ENCODE measurements at places on chromosomes 2 and 18. TPM values are rescaled to one million over a fixed set of nuclear protein-coding genes. Genes with fewer than 3 reads are reported as not detected.

DNA sequence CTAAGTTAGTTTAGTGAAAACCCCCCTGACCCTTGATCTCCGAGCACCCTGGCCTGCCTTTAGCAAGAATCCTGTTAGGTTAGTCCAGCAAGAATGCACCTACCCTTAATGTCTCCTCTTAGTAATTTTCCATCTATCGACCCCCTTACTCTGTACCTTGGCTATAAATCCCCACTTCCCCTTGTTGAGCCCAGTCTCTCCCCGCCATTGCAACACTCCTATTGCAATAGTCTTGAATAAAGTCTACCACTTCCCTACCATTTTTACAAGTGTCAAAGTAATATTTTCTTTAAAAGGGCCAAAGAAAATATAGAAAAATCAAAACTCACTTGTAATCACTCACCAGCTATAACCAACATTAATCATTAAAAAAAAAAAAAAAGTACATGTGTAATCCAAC lies 4.2 kb upstream of the ZBTB7C start:
- no peak for DNase-seq

- DNase-seq, result no peak
These were observed 111.4 kb upstream of the GATA6 start for GRCh38 chr18:22057908-22058527.

- DNase-seq, result no peak
These were observed 226.4 kb upstream of the HS6ST1 start for GRCh38 chr2:128545085-128545484.

DNA sequence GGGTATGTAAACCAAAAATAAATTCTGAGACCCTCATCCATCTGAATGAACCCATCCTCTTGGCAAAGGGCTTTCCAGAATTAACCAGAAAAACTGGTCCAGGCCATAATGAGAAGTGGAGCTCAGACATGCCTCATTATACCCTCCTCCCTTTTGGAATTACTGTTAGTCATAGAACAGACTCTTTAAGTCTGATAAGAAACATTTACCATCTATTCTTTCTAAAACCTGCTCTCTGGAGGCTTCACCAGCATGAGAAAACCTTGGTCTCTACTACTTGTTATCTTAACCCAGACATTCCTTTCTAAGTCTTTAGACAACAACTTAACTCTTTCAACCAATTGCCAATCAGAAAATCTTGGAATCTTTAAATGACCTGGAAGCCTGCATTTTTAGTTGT lies 82.8 kb downstream of the QPCT start:
- no peak for DNase-seq

DNA sequence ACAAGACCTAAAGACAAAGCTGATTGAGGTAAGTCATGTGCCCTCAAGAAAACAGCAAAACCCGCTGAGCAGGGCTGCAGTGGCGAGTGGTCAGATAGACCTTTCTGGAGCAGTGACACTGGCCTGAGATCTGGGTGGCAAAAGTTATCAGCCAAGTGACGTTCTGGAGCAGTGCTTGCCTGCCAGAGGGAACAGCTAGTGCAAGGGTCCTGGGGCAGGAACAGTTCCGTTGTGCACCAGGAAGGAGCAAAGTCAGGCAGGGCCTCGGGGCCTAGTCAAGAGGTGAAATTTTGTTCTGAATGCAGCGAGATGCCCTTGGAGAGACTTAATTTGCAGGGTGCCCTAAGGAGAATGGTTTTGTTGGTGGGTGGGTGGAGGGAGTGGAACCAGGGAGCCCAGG lies 67.0 kb downstream of the SH3BP4 start:
- no peak for DNase-seq

- DNase-seq, result no peak
These were observed 57.7 kb downstream of the ADNP2 start for GRCh38 chr18:80166725-80167124.

DNA sequence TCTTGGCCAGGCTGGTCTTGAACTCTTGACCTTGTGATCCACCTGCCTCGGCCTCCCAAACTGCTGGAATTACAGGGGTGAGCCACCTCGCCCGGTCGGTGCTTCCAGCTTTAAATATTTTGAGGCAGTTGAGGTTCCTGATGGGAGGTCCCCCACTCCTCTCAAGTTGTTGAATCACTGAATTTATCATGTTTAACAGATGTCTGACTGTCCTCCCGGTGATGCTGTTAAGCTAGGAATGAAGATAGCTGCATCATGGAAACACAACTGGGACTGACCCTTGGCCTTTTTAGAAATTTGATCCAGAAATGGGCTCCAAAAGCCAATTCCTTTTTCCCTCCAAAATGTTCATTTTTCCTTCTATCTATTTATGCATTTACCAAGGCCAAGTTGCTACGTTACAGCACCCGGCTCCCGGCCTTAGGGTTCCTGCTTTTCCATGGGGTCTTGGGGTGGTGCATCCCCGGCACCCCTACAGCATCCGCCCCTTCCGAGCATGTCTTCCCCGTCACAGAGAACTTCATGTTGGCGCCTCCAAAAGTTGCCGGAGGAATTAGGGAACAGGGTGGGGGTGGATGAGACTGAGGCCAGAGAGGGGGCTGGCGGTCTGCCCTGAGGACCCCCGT lies 43.9 kb downstream of the PAX8 start:
- DNase-seq, result no peak

GRCh38 chr2:120576509-120577474 lies 158.9 kb upstream of the GLI2 start:
- no peak for DNase-seq

DNA sequence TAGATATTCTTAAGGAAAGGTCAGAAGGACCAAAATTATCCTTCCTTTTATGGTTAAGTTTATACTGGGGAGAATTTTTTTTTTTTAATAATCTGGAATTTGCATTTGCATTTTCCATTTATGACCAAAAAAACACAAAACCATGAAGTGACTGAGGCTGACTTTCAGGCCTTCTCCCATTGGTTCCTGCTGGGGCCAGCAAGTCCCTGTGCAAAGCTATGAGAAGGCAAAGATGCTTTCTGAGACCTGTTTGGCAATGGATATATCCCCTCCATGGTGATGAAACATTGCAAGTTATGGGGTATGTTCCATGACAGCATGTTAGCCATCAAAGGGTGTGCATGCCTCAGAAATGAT lies 60.8 kb downstream of the KIAA2012 start:
- no peak for DNase-seq

DNA sequence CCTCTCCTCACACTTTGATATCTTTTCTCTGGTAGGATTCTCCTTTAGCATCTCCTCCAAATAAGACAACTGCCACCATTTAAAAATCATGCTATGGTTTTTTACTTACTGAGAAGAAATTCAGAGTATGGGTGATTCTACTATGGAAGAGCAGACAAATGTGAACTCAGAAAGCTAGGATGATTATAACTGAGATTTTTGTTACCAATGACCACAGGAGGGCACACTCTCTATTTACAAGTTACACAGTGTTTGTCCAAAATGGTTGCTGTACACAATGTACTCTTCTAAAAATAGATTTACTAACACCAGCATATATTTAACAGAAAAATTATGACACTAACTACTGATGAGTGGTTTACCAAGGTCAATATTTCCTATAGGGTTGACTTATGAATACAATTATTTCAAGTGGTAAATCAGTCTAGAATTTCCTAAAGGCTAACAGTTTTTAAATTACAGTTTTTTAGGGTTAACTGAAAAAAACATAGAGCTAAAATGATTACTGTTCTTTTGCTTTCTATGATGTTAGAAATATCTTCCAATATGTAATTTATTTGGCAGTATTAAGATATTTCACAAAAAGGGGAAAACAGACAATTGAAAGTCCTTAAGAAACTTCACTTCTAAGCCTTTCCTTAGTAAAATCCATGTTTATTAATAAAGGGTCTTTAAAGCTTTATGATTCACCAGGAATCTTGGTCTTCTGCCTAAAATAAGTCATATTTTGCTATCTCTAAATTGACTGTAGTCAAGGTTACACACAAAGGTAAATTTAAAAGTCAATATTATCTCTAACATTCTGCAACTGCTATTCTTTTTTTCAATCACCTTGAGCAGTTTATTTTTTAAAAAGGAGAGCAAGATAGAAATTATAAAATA lies 57.2 kb downstream of the MAP4K3 start:
- no peak for DNase-seq

GRCh38 chr18:54558609-54559585 lies 32.1 kb upstream of the DYNAP start:
- DNase-seq, result no peak

DNA sequence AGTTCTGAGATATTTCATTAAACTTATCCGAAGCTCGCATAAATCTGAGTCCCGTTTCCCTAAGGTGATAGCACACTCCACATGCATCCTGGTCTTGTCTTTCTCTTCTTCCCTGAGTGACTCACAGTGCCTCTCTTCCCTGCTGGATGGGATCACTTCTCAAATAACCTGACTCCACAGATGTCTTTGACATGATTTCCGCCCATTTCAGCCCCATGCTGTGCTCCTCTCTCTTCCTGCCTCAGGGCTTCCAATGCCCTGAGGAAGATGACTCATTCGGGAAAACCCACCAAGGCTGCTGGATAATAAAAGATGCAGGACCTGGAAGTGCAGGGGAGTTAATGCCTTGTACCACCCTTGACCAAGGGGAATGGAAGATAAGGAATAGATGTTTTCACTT lies 441.7 kb upstream of the SOX11 start:
- no peak for DNase-seq

DNA sequence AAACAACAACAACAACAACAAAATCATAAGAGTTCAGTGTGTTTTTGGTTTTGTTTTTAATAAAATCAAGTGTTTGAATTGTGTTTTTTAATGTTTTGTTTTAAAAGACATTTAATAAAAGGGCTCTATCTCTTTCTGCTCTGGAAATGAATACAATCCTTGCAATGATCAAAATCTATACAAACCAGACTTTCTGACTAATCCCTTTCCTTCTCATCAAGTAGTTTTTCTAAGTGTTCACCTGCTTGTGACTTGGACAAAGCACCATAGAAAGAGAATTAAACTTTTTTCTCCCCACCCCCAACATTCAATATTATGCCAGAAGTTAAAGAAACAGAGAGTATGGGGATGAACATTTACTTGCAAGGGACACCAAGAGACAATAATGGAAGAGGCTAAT lies 61.4 kb downstream of the KCTD18 start:
- no peak for DNase-seq

GRCh38 chr2:30653847-30654246 lies 153.4 kb downstream of the CAPN13 start:
- DNase-seq, result no peak

DNA sequence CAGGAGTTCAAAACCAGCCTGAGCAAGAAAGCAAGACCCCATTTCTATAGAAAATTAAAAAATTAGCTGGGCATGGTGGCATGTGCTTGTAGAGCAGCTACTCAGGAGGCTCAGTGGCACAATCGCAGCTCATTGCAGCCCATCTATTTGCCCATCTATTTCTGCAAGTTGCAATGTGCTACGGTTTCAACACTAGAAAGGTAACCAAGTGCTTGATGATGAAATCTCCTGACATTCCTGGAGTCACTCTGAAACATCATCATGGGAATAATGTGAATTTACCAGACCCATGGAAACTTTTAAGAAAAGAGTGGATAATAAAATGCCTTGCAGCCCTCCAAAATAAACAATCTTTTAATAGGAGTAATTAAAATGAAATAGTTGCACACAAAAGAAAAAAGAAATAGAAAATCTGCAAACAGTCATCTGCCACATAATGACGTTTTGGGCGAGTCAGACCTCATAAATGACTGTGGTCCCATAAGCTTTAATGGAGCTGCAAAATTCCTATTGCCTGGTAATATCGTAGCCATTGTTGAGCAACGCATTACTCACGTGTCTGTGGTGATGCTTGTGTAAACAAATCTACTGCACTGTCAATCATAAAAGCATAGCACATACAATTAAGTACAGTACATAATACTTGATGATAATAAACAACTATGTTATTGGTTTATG lies 46.6 kb upstream of the AMMECR1L start:
- no peak for DNase-seq

DNA sequence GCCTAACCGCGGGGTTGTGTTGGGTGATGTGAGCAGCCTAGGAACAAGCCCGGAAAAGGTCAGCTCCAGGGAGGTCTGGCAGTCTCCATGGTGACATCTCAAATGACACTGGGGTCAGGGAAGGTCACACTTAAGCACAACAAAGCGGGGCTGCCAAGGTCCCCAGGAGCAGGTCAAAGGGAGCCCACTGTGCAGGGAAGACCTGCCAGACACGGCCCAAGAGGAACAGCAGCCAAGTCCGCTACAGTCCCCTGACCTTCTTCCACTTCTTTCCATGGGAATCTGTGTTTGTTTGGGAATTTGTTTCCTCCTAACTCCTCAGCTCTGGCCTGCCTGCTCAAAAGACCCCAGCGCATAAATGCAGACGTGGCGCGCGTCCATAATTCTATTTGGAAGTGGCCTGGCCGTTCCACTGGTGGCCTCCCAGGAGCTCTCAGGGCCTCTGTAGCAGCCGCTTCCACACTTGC lies 232.1 kb upstream of the COPS8 start:
- DNase-seq, result no peak

DNA sequence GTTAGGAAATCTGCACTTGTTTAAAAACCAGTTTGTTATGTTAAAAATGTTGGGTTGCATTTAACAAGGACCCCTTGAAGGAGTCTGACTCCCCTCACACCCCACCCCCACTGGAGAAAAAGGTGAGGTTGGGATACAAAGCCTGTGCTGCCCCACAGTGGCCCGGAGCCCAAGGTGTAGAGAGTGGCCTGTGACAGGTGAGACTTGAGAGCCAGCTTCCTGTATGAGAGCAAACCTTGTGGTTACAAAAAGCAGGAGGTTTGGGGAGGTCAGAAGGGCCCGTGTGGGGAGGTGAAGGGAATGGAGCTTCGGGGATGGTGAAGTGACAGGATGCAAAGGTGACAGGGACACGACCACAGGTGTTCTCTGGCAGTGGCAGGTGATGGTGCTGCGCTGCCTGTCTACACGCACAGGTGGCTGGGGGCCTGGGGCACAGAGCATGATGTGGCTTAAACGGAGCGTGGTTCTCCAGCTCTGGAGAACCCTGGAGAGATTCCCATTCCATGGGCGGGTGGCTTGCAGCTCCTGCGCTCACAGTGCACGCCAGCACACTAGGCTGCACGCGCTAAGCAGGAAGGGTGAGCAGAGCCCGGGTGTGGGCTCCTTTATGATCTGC lies 29.0 kb downstream of the IMPA2 start:
- DNase-seq, result no peak

The PSTPIP2 gene
- 10.8 TPM for total RNA-seq

The RUFY4 gene
- total RNA-seq, result not detected

The SKA1 gene
- not detected for total RNA-seq

The CRYGC gene
- total RNA-seq, result not detected

The ZNF514 gene
- total RNA-seq, result 14.5 TPM

Data from esophagus muscularis mucosa (tissue), 4 donors.